ENCODE measurements at places on chromosomes 11 and 22.

GRCh38 chr11:134276396-134277182 lies 410 bp downstream of the GLB1L3 start:
- no peak for DNase-seq

GRCh38 chr22:49297871-49298721 lies 529.6 kb downstream of the BRD1 start:
- no peak for DNase-seq

GRCh38 chr22:41873391-41873790 lies 40.5 kb downstream of the SREBF2 start:
- DNase-seq = no peak

DNA sequence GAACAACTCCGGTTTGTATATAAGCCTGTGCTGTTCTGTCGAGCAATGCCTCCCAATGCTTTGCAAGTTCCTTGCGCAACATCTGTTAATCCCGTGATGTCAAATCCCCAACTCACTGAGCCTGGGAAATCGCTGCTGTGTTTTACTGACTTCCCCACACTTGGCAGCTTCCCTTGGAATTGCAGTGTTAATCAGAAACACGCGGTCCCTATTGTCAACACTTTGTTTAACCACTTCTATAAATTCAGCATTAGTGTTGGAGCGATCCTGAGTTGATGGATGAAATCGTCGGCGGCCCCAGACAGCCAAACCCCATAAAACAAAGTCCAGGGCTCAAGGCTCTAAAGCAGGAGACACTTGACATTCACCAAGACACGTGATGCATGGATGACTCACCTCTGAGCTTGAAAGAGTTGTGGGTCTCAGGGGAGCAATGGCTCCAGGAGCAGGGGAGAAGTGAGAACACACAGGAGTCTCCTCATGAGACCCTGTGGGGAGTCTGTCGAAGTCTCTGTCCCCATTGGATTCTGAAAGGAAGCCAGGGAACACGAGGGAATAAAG lies 555.3 kb downstream of the MIAT start:
- DNase-seq = no peak

DNA sequence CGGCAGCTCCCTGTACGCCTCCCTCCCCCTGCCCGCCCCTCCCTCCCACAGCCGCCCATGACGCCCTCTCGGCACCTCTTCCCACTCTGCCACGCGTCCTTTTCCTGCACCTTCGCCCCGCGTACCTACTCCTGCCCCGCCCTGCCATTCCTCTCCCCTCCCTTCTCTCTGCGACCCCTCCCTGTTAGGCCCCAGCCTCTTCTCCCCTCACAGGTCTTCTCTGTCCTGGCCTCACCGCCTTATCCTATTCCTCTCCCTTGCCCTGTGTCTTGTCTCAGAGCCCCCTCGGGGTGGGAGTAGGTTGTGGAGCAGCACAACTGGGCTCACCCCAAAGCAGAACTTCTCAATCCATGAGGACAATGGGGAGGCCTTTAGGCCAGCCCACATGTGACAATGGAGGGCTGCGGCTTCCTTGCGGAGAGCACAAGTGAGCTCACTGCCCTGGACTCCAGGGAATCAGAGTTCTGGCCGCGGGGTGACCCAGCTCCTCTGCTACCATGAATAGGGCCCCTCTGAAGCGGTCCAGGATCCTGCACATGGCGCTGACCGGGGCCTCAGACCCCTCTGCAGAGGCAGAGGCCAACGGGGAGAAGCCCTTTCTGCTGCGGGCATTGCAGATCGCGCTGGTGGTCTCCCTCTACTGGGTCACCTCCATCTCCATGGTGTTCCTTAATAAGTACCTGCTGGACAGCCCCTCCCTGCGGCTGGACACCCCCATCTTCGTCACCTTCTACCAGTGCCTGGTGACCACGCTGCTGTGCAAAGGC lies 539 bp downstream of the SLC35C1 start:
- peak; percentile 51 for DNase-seq

GRCh38 chr11:103035791-103036434 lies 56.0 kb downstream of the DCUN1D5 start:
- no peak for DNase-seq

DNA sequence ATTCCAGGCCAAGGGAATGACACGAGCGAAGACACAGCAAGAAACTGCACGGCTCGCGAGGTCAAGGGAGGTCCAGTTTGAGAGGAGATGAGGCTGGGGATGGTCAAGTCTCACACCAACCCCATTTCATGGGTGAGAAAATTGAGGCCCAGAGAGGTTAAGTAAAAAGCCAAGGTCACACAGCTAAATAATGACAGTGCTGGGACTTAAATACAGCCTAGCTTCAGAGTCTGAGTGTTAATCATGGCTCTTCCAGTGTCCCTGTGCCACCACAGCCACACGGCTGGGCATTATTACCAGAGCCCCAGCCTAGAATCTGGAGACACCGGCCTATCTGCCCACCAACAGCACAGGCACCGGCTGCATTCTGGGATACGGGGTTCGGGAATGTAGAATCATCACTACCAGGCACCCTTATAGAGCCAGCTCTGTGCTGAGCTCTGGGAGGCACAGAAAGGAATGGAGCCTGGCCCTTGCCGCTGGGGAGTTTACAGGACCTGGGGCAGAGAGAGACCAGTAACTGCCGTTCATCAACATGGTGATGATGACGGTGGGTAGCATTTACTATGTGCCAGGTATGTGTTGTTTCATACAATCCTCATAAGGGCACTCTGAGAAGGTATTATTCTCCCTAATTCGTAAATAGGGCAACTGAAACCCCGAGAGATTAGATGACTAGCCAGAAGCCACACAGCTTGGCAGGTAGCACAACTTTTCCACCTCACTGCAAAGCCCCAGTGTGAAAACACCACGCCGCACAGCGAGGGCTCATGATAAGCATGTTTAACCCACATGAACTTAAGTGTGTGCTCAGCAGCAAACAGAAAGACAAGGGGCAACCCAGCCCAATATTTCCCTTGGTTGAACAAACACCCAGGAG lies 51.8 kb downstream of the CD6 start:
- DNase-seq = no peak

- no peak for DNase-seq
Observed at GRCh38 chr22:41285441-41285819, 557 bp downstream of the RANGAP1 start.

GRCh38 chr11:35711173-35711910 lies 48.8 kb downstream of the TRIM44 start:
- DNase-seq = no peak

- no peak for DNase-seq
Observed at GRCh38 chr11:75631086-75631730, 37.6 kb downstream of the MAP6 start.

- no peak for DNase-seq
Observed at GRCh38 chr11:120808616-120809050, 215.3 kb upstream of the TBCEL start.

GRCh38 chr22:38954414-38955043 lies 2.9 kb upstream of the APOBEC3A start:
- no peak for DNase-seq

DNA sequence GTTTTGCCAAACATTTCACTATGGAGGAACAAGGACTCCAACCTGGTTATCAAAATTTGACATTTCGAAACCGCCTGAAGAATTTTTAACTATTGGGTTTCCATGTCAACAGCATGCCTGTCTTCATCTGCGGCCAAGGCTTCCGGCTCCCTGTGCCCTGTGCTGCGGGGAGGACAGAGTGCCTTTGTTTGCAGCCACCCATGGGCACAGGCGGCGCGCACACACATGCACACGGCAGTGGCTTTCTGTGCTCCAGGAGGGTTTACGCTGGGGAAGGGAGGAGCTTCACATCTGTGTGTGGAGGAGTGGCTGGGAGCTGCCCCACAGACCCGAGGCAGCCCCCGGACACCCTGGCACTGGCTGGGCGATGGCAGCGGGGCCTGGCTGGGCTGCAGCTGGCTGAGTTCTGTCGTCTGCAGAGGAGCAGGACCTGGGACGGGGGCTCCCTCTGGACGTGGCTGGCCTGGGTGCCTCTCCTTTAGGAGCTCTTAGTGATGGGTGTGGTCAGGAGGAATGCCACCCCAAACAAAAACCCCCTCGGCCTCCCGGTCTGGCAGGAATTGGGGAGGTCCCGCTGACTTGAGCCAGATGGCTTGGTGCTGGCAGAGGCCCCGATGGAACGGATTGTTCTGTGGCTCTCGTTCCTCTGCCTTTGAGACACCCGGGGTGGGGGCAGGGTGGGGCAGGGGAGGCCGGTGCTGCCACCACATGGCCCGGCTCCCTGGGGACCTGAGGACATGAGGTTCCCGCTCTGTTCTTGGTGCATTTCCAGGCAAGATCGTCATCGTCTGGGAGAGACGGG lies 1290.9 kb downstream of the BRD1 start:
- DNase-seq = peak; percentile 57

DNA sequence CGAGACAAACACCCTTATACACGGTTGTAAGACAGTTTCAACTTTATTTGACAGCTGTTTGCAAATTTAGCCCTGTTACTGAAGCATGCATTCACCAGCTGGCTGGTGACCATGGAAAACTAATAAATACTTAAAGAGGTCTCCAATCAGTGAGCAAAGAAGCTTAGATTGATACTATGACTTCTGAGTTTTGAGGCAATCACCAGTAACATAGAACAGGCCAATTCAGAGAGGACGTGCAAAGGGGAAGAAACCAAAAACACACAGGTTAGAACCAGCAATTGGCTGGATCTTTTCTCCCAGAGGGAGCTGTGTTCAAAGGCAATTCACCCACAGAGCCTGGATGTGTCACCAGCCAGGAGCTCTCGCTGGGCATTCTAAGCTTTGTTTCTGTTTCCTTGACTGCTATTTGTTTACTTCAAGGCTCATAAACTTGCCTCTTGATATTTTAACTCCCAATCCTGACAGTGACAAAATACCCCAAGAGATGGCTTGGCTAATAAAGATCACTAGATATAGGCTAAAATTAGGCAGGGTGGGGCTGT lies 113.6 kb upstream of the MTMR2 start:
- no peak for DNase-seq

- no peak for DNase-seq
Observed at GRCh38 chr11:77039491-77040400, 5.5 kb downstream of the B3GNT6 start.

Measured in hippocampal formation (tissue), 2 donors.